ENCODE measurements at places on chromosomes 3 and 15.

- DNase-seq: no peak
Measured at GRCh38 chr3:140273542-140274195, 338.7 kb downstream of the CLSTN2 start.

DNA sequence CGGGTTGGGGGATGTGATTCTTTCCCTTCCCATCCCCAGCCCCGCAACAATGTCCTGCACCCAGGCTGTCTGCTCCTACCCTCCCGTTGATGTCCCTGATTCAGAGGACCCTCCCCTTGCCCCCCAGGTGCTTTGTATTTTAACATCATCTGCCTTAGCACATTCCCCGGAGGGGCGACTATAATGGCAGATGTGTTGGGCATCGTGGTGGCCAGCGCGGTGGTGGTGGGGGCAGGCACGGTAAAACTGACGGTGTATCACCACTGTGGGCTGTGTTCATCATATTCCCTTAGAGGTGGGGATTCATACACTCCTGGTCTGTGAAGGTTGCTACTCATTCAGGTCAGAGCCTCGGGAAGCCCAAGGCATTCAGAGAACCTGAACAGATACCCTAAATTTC lies 173.0 kb downstream of the ADAMTS17 start:
- DNase-seq: no peak

GRCh38 chr3:192339214-192339613 lies 388.1 kb downstream of the FGF12 start:
- no peak for DNase-seq

DNA sequence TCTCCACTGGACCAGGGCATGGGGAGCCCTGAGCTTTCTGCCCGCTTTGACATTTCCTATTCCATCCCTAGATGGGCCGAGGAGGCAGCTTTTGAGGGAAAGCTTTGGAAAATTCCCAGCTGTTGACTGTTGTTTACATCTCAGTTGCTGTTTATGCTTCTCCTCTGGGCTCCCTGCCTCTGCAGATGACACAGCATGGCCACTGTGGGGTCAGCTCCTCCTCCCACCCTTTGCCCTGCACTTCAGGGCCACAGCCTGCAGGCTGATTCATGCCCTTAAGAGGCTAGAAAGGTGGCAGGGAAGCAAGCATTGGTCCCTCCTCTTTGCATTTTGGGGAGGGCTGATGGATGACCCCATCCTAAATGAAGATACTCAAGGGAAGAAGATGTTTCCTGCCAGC lies 8.5 kb upstream of the CTXND1 start:
- DNase-seq: no peak

DNA sequence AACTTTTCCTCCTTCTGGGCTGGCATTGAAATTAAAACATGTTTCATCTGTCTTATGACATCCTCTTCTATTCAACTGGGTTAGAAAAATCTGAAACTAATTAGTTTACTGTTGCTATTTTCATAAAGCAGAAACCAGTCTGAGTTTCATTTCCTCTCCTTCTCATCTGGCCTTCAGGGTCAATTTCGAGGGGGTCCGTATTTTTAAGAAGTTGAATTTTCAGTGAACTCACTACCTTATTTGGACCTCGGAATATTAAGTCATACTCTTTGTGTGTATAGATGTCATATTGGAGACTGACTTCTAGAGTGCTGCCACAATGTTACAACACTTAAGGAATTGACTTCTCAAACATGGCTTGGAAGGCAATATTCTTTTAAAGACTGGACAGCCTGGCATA lies 485.9 kb downstream of the SQOR start:
- no peak for DNase-seq

DNA sequence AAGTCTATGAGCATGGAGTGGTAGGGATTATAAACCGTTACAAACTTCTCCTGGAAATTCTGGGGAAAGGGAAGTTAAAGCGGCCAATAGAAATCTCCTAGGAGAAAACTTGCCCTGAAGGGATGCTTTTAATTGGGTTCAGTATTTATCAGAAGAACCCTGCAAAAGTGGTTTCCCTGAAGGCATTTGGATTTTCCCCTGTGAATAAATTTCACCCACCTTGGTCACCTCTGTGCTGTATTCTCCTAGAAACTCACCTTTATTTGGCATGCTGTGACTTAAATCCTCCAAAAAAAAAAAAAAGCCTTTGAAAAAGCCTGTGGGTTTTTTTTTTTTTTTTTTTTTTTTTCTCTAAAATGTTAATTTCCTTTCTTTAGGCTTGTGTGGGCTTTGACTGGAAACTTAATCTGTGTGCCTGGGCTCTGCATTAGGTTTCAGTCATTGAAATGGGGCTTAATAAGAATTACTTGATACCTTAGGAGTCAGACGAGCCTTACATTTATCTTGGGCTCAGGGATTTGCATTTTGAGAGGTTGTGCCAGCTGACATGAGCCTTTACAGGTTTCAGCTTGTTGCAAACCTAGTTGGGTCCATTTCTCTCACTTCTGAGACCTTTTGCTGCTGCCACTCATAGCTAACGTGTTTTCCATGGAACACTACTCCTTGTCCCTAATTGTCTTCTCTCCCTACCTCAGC lies 22.0 kb downstream of the TGFBR2 start:
- DNase-seq: no peak

DNA sequence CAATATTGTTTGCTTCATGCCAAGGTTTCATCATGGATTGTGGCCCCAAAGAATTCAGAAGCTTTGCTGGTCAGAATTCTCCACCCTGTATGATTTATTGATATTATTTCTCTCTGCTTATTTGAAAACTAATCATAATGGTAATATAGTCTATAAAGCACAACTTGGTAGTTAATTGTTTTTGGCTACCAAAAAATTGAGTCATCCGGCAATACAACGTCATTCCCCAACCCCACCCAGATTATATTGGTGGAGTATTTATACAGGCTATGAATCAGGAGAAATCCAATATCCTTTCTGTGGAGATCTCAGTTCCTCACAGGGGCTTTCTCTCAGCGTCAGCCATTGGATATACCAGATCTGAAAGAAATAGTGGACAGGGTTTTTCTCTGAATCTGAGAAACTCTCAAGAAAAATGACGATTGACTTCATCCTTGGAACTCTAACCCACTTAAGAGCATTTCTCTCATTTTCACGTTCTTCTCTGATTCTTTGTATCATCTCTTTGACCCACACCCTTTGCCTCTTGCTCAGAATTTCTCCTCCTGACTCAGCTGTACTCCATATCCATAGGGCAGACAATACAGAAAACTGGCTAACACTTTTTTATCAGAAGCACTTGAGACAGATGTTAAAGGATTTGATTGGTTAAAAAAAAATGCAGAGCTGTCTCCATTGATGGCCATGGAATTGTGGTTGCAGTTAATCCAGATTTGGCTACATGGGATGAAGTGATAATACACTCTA lies 1055.8 kb upstream of the CADM2 start:
- no peak for DNase-seq

DNA sequence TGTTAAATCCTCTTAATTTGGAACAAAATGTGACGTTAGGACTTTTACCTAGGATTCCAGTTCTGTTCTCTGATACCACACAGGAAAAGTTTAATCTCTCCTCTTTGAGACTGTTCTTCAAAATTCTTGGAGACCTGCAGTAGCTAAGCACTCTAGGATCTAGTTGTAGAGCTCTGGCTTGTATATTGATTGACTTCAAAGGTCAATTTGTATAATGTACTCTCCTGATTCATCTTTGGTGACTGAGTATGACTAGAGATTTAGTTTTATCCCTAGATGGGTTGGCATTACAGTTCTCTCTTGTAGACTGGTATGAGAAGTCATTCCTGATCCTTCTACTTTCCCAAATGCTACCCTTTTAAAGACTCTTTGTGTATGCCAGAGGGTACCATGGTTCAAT lies 168.4 kb upstream of the TPRG1 start:
- DNase-seq: no peak

Data from NCI-H2081 (cell line).